ENCODE measurements at places on chromosomes 6 and 20. TPM values are rescaled to one million over a fixed set of nuclear protein-coding genes. Genes with fewer than 3 reads are reported as not detected.

EYS gene
- total RNA-seq = 0.13 TPM

DNA sequence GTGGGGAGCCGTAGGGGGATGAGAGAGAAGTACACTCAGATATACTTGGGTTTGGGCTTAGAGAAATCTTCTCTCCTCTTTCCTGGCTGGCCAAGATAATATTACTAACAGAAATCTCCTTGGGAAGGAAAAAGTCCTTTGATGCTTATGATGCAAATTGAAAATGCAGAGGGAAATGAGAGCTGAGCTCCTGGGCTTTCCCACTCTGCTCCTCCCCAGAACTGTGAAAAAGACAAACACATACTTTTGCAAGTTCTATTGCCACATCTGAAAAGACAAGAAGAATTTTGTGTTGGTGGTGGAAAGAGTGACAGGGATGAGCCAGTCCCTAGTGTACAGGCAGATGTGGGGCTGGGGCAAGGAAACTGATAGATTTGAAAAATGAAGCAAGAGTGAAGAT is 185.9 kb downstream of the ANKRD60 start:
- no peak for DNase-seq

COL21A1 gene
- total RNA-seq = 0.18 TPM

GRCh38 chr6:130409418-130410100 is 43.7 kb downstream of the TMEM200A start:
- no peak for DNase-seq

DNA sequence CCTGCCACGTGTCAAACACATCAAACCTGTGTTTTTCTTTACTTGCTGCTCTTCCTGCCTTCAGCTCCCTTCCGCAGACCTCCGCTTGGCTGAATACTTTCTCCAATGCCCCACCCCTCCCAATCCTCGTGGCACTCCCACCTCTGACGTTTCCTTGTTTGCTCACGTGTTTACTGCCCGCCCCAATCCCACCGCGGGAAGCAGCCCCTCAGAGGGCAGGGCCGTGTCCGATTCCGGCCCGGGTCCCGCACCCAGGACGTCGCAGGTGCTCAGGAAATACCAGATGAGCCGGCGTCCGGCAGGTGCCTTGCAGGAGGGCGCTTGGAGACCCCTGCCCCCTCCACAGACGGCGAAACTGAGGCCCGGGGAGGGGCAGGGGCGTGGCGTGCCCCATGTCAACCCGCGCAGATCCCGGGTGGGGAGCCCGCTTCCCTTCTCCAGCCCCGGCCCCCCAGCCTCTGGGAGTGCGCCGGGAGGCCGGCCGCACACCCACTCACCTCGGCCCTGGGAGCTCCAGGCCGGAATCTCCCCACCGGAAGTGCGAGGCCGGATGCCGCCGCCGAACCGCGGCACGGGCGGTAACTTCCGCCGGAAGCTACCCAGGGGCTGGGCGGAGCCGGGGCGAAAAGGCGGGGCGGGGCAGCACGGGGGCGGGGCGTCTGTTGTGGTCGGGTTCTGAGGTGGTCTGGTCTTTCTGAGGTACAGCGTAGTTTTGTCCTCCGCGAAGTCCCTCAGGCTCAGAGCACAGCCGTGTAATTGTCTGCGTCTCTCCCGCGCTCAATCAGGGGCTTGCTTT is 42.3 kb downstream of the ELMO2 start:
- peak; percentile 93 for DNase-seq

DNA sequence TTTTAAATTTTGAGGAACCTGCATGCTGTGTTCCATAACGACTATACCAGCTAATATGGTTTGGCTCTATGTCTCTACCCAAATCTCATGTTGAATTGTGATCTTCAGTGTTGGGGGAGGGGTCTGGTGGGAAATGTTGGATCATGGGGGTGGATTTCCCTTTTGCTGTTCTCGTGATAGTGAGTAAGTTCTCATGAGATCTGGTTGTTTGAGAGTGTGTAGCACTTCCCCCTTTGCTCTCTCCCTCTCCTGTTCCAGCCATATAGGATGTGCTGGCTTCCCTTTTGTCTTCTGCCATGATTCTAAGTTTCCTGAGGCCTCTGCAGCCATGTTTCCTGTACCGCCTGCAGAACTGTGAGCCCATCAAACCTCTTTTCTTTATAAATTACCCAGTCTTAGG is 61.8 kb upstream of the NEDD9 start:
- DNase-seq = no peak

- DNase-seq = no peak
Observed at GRCh38 chr6:41336824-41337223, 1.4 kb downstream of the NCR2 start.

GRCh38 chr6:8710668-8711431 is 275.5 kb upstream of the SLC35B3 start:
- DNase-seq = no peak

- DNase-seq = no peak
Observed at GRCh38 chr6:131139599-131139998, 4.3 kb downstream of the AKAP7 start.

DNA sequence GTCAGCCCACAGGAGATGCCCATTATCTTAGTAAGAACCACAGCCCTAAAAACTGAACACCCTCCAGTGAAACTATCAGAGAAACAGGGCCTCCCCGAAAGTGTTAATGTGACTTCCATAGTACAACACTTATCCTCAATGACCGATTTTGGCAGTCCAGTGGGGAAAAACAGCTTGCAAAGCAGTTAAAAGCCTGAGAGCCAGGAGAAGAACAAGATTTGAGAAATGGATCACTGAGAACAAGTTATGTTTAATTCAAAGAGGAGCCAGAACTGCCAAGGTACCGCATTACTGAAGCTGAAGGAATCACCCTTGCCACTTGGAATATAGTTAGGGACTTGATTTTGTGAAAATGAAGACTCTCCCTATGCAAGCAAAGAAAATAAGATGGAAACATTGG is 236.9 kb downstream of the QKI start:
- no peak for DNase-seq

TNFRSF21 gene
- 115 TPM for total RNA-seq

IP6K3 gene
- total RNA-seq = not detected

GRCh38 chr20:46705378-46705729 is 4.1 kb upstream of the SLC2A10 start:
- DNase-seq = no peak

VAPB gene
- 16.2 TPM for total RNA-seq

GRCh38 chr20:35252037-35252461 is 25.6 kb downstream of the MMP24 start:
- no peak for DNase-seq

F13A1 gene
- total RNA-seq = not detected

DNA sequence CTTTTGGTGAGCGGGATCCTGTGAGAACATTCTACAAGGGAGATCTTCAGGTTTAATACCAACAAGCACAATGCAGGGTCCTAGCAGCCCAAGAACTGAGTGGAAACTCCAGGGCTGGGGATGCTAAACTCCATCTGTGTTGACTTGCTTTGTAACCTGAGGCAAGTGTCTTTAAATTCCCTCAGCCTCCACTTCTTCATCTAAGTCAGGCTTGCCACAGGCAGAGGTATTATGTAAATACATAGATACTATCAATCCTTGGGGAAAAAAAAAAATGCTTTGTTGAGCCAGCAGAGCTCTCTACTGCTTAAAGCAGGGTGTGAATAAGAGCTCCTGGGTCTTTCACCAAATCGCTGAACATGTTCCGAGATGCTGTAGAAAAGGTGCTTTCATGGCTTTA is 114.2 kb upstream of the PHACTR1 start:
- DNase-seq = peak; percentile 35

DNA sequence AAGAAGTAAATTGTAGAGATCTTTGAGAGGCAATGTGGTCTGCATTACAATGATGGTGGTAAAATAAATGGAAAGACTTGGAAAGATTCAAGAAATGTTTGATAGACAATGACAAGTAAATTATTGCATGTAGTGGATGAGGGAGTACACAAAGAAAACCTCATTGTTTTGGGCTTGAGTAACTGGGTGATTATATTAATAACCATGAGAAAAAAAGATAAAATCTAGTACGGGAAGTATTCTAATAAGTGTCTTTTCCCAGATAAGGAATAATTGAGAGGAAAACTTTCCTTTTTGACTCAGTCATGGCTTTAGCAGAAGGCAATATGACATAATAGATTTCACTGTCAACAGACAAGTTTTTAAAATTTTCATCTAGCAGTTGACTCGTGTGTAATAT is 993.0 kb downstream of the EYS start:
- DNase-seq = no peak

- DNase-seq = peak; percentile 73
Observed at GRCh38 chr6:129748212-129748900, 38.4 kb upstream of the ARHGAP18 start.

DNA sequence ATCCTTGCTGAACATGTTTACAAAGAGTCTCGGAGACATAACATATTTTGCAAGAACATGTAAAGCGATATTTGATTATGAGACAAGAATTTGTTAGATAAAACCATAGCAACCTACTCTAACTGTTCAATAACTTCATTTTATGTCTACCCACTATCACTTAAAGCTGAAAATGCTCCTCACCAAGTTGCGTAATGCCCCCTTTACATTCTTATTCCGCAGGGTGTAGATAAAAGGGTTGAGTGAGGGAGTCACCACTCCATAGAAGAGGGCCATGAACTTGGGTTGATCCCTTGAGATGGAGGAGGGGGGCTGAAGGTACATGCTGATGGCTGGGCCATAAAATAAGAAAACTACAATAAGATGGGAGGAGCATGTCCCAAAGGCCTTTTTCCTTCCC is 29.9 kb downstream of the OR2J3 start:
- DNase-seq = no peak

DNA sequence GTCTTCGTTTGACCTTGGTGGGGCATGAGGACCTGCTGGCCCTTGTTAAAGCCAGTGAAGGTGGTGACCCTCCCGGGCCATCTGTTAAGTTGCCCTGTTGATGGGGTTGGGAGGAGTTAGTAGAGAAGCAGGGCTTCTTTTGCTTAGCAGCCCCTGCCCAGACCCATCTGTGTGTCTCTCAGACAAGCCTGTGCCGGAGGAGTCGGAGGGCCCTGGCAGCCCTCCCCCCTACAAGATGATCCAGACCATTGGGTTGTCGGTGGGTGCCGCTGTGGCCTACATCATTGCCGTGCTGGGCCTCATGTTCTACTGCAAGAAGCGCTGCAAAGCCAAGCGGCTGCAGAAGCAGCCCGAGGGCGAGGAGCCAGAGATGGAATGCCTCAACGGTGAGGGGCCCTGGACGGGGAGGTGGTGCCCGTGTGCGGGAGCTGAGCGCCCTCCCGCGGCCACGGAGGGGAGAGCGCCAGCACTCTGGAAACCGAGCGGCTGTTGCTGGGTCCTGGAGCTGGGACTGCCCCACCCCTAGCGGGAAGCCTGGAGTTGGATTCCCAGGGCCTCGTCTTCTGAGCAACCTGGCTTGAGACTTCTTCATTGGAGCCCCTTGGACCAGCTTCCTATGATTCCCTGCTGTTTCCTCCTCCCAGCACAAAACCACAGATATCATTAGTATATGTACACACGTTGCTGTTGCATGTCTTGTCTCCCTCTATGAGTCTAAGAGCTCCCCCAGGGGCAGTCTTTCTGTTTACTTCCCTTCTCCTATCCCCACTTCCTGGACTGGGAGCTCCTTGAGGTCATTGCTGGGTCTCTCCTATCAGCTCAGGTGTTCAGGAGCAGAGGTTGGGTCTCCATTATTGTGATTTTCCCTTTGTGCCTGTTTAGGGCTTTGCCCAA is 27.6 kb upstream of the SRF start:
- DNase-seq = peak; percentile 89

All from HT-29 (cell line).